ENCODE measurements at places on chromosomes 6 and 20.

- no peak for DNase-seq
Measured at GRCh38 chr20:58225452-58226200, 2.8 kb downstream of the ANKRD60 start.

- no peak for DNase-seq
Measured at GRCh38 chr20:59518881-59519706, 85.2 kb upstream of the PHACTR3 start.

- no peak for DNase-seq
Measured at GRCh38 chr6:10381133-10381829, 33.6 kb downstream of the TFAP2A start.

GRCh38 chr20:49405062-49405683, 77.3 kb downstream of the KCNB1 start:
- no peak for DNase-seq
